ENCODE measurements at places on chromosomes 7 and 10.

DNA sequence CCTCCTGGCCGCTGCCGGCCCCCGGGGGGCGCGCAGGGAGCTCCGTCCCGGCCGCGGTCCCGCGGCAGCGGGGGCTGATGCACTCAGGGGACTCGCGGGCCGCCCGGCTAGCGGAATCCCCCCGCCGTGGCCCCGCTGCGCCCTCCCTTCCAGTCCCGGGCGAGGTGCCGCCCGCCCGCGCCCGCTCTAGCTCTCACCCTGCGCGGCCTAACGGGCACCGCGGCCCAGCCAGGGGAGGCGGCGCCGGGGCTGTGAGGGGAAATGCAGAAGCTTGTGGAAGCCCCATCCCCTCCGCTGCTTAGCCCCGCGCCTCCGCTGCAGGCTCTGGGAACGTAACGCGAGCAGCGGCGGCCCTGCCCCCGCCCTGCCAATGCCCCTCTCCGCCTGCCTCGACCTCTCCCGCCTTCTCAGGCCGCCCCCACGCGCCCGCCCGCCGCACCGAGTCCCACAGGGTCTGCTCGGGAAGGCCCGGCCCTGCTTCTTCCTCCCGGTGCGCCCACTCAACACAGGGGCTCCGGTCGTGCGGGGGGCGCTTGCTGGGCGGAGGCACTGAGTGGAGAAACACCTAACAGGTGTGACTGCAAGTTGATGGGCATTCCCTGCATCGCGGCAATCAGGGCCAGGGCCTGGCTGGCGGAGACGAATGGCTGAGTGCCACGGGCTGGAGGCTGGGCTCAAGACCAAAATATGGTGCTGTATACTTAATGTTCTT, 384 bp upstream of the TMEM229A start:
- no peak for DNase-seq

DNA sequence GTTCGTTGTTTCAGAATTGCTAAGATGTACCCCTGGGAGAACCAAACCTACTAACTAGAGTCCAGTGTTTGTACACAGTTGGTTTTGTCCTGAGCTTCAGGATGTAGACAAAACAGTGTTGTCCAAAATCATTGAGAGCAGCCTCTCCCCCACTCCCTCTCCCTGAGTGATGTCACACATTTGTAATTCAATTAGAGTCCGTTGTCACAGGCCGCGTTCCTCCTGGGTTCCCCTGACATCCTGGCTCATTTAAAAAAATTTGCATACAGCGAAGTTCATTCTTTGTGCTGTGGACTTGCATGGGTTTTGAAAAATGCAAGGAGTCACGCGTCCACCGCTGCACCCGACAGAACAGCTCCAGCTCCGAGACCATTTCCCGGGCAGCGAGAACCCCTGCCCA, 10.3 kb downstream of the GRIFIN start:
- no peak for DNase-seq

GRCh38 chr7:102042016-102042656, 224.7 kb downstream of the CUX1 start:
- DNase-seq: no peak

- no peak for DNase-seq
Measured at GRCh38 chr7:46651561-46652088, 730.6 kb upstream of the IGFBP3 start.

DNA sequence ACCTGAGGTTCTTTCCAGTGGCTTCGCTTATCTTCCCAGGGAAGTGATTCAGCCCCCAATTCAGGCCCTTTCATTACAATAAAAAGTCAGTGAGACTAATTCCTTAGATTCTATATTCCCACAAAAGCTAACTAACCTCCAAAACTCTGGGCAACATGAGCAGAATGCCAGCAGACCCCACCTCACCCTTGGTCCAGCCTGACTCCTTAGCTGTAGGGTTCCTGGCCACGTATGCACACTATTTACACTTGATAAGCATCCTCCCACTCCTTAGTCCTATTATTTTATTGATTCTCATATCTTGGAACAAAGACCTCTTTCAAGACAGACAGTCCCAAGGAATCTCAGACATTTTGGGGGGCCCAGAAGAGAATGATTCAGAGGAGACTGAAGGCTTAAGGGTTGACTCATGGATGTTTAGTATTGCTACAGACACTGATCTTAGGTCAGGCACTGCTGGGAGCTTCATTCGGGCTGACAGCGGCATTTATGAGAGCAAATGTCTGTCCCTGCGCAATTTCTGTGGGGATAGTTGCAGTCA, 162.6 kb upstream of the GDF10 start:
- DNase-seq: no peak

DNA sequence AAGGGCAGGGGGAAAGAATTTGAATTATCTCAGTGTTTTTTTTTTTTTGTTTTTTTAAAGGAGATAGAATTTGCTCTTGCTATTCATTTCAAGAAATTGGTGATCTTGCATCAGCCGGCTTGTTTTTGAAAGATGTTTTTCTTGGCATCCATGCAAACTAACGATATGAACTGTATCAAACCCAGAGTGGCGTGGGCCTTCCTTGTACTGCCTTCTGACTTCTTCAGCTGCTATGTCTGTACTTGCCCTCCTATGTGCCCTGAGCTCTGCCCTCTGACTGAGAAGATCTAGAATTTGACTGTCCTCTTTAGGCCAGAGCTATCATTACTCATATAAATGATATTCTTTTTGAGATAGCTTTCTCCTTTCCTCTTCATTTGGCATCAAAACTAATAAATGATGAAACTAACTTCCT, 183.1 kb downstream of the EXOC4 start:
- DNase-seq: no peak

DNA sequence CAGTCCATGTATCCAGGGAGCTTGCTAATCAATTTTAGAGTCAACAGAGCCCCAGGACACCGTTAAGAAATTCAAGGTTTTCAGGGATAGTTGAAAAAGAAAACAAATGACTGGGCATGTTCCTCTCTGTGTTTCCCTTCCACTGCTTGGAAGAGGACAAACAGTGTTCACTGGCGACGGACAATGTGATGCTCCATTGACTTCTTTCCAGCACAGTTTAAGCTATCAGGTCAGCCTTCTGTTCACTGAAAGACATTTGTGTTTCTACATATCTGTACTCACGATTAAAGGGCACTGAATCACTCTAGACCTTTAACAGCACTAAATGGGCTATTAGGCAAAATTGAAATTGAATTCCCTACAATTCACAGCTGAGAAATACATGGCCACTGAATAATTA, 123.6 kb downstream of the RNLS start:
- no peak for DNase-seq

- DNase-seq: no peak
Measured at GRCh38 chr10:11163780-11164550, 146.3 kb downstream of the CELF2 start.

DNA sequence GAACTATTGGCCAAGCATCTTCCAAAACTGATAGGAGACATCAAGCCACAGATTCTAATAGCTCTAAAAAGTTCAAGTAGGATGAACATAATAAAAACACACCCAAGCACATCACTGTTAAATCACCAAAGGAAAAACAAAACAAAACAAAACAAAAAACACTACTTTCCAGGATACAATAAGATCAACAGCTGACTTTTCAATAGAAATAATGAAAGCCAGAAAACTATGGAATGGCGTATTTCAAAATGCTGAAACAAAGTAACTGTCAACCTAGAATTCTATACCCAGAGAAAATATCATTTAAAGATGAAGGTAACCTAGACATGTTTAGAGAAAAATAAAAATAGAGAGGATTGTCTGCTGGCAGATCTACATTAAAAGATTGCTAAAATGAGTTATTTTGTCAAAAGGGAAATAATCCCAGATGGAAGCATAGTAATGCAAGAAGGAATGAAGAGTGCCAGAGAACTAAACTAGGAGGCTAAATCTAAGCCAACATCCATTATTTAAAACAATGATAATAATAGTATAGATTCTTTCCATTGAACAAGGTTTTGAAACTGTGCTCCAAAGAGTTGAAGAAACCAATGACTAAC, 13.9 kb downstream of the TUBAL3 start:
- no peak for DNase-seq

DNA sequence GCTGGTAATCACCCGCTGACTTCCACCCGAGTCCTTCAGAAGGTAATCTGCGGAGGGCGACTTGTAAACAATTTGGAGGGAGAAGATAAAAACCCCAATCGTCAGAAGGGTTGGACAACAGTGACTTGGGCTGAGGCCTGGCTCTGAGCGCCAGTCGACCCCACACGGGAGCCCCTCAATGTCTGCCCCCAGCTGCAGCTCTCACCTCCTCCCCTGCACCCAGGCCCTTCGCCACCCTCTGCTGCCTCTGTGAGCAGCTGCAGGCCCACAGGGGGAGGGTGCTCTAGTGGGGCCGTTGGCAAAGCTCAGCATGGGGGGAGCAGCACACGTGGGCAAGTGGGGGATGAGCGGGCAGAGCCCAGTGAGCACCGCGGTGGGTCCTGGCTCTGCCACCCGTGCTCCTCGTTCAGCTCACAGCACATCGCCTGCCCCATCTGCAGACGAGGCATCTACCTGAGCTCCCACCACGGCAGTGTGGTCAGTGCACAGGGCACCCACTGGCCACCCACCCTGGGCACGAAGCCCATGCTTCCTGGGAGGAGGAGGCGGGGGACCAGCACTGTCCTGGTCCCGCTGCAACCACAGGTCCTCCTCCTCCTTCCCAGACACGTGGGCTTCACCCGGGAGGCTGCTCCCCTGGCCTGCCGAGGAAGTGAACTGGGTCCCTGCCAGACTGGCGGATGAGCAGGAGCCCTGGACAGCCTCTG, 280.5 kb downstream of the ELFN1 start:
- DNase-seq: no peak

GRCh38 chr10:44761076-44761475, 150.1 kb upstream of the TMEM72 start:
- DNase-seq: no peak

GRCh38 chr10:24694086-24694485, 29.6 kb downstream of the ARHGAP21 start:
- no peak for DNase-seq

DNA sequence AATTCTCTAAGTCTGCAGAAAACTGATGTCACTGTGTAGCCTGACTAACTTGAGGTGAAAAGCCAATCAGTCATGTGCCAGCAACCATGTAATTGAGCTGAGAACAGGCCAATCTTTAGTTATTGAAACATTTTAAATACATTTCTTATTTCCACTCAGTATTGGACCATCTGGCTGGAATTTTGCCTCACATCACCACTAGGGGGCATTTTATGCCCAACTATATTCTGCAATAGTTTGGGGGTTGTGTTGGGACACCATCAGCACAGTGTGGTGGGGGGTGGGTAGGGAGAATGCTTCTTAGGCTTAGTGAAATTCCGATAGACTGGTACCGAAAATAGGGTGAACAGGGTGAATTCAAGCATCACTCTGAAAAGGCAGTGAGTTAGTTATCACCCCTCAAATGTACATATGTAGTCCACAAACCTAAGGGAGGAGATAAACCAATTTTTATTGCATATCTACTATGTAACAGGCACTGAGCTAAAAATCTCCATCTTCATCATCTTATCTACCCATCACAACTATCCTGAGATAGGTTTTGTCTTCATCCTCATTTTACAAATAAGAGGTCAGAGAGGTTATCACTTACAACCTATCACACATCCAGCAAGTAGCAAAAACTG, 17.8 kb downstream of the NPSR1 start:
- DNase-seq: no peak

DNA sequence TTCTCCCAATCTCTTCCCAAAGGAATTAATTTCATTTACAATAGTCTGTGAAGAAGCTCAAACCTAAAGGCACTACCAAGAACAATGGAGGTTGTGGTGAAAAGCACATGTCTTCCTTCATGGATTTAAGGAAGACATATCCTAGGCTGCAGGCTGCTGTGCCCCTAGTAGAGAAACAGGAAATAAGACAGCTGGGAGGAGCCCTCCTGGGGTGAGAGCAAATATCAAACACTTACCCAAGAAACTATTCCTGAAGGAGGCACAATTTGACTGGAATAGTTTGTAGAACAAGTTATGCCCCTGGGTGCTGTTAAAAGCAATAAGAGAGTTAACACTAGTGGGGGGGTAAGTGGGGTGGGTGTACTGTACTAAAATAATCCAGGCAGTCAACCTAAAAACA, 30.1 kb downstream of the PDZD8 start:
- no peak for DNase-seq

DNA sequence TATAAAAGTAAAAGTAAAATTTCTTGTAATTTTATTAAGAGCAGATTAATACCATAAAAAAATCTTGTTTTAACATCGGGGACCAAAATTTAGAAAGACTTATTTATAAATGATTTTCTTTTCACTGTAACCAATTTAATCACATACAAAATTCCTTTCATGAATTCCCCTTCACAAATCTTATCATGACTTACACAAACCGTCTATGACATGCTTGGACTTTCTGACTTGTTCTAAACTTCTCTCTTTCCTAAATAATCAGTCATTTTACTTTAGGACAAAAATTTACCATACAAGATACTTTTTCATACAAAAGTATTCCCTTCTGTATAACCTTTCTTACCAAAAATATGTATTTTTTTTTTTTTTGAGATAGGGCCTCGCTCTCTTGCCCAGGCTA, 9.3 kb downstream of the CROT start:
- no peak for DNase-seq

GRCh38 chr7:50363327-50364060, 59.0 kb downstream of the IKZF1 start:
- DNase-seq: no peak

DNA sequence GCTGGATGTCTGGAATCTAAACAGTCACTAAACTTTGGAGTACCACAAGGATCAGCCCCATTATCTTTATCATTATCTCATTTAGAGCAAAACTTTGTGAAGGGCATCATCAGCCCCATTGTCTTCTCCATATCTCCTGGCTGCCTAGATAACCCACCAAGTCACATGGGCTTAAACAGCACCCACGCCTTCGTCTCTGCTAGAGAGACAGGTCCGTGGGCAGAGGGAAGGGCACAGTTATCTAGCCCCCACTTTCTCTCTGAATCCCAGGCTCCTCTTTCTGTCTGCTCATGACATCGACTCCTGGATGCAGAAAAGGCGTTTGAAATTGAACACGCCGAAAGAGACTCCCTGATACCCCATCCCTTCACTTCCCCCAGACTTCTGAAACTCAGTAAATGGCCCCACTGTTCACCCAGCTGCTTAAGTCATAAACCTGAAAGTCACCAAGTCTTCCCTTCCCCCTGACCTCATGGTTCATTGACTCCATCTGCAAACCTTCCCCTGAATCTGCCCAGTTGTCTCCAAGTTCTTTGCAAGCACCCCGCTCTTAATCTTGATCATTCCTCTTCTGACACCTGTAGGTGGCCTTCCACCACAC, 20.9 kb upstream of the PARD3 start:
- DNase-seq: no peak

- DNase-seq: no peak
Measured at GRCh38 chr10:50653142-50653541, 29.4 kb upstream of the SGMS1 start.

All from memory B cell (primary cell).